Prostate gland (tissue), 2 donors: ENCODE measurements at places on chromosomes 7 and 10. TPM values are rescaled to one million over a fixed set of nuclear protein-coding genes. Genes with fewer than 3 reads are reported as not detected.

GRCh38 chr10:88440541-88440940 is 142.6 kb downstream of the RNLS start:
- no peak overlapping the region for H3K4me3 ChIP-seq
- no peaks in the 10 kb centered on the region for H3K4me1 ChIP-seq
- H3K36me3 ChIP-seq = no peaks in the 10 kb centered on the region
- DNase-seq = no peak

DNA sequence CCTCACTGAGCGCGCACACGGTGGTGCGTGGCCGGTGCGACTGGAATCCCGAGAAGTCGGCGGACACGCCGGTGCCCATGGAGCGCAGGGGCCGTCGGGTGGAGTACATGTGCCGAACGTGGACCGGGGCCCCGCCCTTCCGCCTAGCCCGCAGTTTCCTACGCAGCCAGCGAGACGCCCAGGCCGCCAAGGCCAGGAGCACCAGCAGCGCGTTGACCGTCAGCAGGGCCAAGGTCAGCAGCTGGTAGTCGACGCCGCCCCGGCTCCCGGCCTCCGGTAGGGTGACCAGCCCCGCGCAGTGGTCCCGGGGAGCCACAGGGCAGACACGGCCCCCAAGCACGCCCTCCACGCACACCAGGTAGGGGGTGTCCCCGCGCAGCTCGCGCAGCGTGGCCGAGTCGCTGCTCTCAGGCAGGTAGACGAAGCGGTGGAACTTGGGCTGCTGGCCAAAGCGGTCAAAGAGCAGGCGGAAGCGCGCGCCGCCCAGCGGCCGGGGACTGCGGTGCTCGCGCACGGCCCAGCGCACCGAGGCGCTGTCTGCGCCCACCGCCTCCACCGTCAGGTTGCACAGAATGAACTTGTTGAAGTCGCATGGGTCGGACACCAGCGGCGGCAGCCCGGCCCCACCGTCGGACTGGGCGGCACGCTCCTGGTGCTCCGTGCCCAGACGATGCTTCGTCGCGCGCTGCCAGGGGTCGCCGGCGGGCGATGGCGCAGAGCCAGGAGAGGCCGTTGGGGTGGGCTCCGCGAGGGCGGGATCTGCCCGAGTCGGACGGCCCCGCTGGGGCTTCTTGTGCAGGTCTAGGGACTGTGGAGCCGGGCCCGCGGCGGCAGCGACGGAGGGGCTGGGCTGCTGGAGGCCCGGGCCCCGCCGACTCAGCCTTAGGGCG is 2.2 kb downstream of the TRIL start:
- peak overlapping the region; percentile 36 for H3K4me3 ChIP-seq
- no peaks in the 10 kb centered on the region for H3K27me3 ChIP-seq
- H3K36me3 ChIP-seq = no peaks in the 10 kb centered on the region
- no peak overlapping the region for H3K27ac ChIP-seq

DNA sequence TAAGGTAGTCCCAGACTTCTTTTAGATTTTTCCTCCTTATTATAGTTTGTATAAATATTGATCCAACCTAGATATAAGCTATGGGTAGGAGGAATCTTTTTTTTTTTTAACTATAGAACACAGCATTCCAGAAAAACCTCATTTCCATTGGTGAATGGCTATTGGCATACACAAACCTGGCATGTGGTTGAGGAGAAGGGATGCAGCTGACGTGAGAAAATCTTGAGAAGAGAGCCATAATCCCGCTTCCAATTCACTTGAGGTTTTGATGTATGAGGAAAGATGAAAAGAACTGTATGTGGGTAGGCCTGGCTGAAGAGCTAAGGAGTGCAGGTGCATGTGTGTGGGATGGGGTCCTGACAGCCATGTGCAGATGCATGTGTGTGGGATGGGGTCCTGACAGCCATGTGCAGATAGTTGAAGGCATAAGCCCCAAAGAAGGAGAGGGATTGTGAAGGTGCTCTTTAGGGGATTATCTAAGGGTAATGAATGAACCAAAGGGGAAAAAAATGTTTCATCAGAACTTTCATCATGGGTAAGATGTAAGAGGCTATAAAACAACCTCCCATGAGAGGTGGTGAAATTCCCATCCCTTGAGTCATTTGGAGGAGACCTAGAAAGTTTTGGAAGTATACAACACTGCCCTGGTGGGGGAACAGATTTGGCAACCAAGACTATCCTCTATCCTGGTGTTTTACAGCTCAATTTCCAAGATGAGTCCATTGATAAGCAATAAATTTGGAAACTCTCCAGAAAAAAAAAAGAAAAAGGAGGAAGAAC is 3.8 kb upstream of the PKD2L1 start:
- no peak overlapping the region for H3K4me3 ChIP-seq
- no peak overlapping the region for H3K27ac ChIP-seq
- no peak for DNase-seq
- no peaks in the 10 kb centered on the region for H3K4me1 ChIP-seq
- peaks cover 7% of the 10 kb centered on the region for H3K27me3 ChIP-seq
- H3K36me3 ChIP-seq = no peaks in the 10 kb centered on the region

- H3K4me3 ChIP-seq = peak overlapping the region; percentile 71
- H3K27ac ChIP-seq = peak overlapping the region; percentile 72
- no peaks in the 10 kb centered on the region for H3K27me3 ChIP-seq
- H3K36me3 ChIP-seq = no peaks in the 10 kb centered on the region
- DNase-seq = no peak
- no peaks in the 10 kb centered on the region for H3K4me1 ChIP-seq
Measured at GRCh38 chr7:75637854-75638593, 100.7 kb downstream of the HIP1 start.

- no peak overlapping the region for H3K27ac ChIP-seq
- no peak overlapping the region for H3K4me3 ChIP-seq
- H3K27me3 ChIP-seq = no peaks in the 10 kb centered on the region
- H3K36me3 ChIP-seq = no peaks in the 10 kb centered on the region
- H3K4me1 ChIP-seq = no peaks in the 10 kb centered on the region
Measured at GRCh38 chr7:70494225-70495032, 637.5 kb upstream of the GALNT17 start.

DNA sequence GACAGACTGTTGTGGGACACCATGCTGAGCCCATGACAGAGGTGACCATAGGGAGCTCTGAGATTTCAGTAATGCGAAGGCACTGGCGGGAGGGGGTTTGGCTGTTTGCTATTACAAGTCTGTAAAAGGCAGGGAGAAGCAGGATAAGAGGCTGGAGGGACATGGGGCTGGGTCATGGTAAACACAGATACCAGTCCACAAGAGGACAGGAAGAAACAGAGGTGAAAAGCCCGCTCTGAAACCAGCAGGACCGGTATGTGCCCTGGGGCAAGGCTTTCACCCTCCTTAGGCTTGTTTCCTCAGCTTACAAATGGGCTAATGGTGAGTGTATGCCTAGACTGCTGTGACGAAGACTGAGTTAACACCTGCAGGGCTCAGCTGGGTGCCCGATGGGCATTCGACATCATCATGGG is 34.1 kb downstream of the ANXA11 start:
- no peaks in the 10 kb centered on the region for H3K27me3 ChIP-seq
- peaks cover 35% of the 10 kb centered on the region for H3K4me1 ChIP-seq
- peak; percentile 85 for DNase-seq
- H3K27ac ChIP-seq = peak overlapping the region; percentile 89

- H3K4me3 ChIP-seq = no peak overlapping the region
- H3K36me3 ChIP-seq = no peaks in the 10 kb centered on the region
- no peak for DNase-seq
- no peaks in the 10 kb centered on the region for H3K4me1 ChIP-seq
- H3K27me3 ChIP-seq = peaks cover 5% of the 10 kb centered on the region
Measured at GRCh38 chr10:132891368-132891767, 51.0 kb downstream of the CFAP46 start.

- DNase-seq = no peak
- H3K27me3 ChIP-seq = no peaks in the 10 kb centered on the region
- H3K4me1 ChIP-seq = no peaks in the 10 kb centered on the region
Measured at GRCh38 chr10:117421985-117422384, 46.7 kb upstream of the PDZD8 start.

DNA sequence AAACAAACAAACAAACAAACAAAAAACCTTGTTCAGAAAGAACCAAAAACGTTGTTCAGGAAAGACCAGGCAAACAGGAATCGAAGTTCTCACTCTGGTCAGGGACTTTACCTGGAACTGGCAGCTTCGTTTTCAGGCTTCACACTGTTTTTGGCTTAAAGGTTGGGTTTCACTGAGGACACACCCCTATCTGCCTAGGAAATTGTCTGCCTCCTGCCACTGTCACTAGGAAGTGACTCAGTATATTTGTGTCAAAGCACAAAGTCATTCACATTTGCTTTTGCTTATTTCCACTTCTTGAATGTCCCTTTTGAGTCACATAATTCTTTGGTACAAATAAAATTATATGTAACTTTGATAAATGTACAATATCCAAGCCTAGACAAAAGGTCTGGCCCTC is 37.9 kb downstream of the PNLIPRP3 start:
- DNase-seq = no peak
- no peaks in the 10 kb centered on the region for H3K36me3 ChIP-seq
- H3K4me3 ChIP-seq = no peak overlapping the region
- H3K27ac ChIP-seq = no peak overlapping the region
- no peaks in the 10 kb centered on the region for H3K4me1 ChIP-seq

- H3K36me3 ChIP-seq = no peaks in the 10 kb centered on the region
- no peak for DNase-seq
- H3K27me3 ChIP-seq = no peaks in the 10 kb centered on the region
Measured at GRCh38 chr7:24703296-24703695, 54.0 kb downstream of the GSDME start.

DNA sequence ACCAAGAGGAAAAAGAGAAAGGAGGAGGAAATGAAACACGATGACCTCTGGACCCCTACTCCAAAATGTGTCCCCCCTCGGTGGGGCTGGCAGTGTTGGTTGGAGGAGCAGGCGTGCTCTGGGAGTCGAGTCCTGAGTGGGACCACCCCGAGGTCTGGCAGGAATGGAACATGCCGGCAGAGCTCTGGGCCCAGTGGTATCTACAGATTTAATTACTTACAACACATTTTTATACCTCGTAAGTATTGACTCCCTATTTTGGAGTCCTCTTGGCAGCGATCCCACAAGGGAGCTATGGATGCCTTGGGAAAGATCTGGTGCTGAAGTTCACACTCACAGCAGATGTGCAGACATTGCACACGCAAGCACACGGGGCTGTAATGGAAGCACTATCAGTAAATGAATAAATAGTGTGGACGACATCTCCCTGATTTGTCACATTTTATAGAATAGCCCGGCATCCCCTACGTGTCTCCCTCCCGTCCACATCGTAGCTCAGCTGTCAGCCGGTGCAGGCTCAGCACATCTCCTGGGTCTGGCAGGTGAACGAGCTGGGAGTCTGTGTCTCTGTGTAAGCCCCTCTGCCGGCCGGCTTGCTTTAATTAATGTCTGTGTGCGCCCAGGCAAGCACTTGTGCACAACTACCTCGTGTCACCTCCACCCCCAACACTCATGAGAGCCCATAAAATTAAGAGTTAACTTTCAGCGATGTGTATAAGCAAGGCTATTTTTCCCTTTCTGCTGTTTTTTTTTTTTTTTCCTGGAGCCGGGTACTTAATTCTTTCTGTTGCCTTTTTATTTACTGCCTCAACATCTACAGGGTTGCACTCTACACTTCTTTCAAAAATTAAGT is 603.2 kb downstream of the LRMDA start:
- no peak overlapping the region for H3K4me3 ChIP-seq
- peaks cover 4% of the 10 kb centered on the region for H3K4me1 ChIP-seq
- no peaks in the 10 kb centered on the region for H3K27me3 ChIP-seq
- H3K27ac ChIP-seq = peak overlapping the region; percentile 69
- no peaks in the 10 kb centered on the region for H3K36me3 ChIP-seq

DNA sequence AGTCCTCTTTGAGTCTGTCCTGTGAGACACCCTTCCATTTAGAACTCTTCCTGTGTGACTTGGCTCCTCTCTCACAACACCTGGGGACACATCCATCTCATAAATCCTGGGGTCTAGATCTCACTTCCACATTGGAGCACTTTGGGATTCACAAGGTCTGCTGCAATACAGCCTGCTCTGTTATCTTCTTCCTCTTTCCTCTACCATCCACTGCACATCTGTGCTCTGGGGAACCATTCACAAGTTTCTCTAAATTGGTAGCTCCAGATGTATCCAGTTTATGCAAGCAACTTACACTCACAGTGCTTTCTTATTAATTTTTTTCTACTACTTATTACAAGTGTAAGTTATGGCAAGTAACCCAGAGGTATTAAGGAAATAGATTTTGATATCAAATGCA is 5.5 kb upstream of the FIGNL1 start:
- H3K36me3 ChIP-seq = no peaks in the 10 kb centered on the region
- no peak for DNase-seq
- no peaks in the 10 kb centered on the region for H3K4me1 ChIP-seq
- H3K27ac ChIP-seq = no peak overlapping the region
- H3K27me3 ChIP-seq = no peaks in the 10 kb centered on the region
- H3K4me3 ChIP-seq = no peak overlapping the region

DNA sequence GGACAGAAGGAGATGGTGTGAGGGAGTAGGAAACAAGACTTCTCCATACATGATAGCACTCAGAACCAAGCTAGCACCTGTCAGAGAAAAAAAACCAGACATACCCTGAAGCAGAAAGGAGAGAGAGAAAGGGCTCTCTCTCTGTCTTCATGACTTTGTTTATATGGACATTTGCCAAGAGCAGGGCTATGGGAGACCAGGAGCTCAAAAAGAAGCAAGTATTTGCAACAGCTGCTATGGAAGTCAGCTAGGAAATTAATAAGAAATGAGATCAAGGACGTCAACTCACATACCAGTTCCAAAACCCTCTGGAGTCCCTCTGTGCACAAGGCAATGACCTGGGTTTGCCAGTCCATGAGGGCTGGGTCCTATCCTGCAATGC is 111.6 kb downstream of the SGMS1 start:
- peak overlapping the region; percentile 4 for H3K27ac ChIP-seq
- peaks cover 6% of the 10 kb centered on the region for H3K4me1 ChIP-seq
- H3K27me3 ChIP-seq = no peaks in the 10 kb centered on the region
- H3K4me3 ChIP-seq = no peak overlapping the region

DNA sequence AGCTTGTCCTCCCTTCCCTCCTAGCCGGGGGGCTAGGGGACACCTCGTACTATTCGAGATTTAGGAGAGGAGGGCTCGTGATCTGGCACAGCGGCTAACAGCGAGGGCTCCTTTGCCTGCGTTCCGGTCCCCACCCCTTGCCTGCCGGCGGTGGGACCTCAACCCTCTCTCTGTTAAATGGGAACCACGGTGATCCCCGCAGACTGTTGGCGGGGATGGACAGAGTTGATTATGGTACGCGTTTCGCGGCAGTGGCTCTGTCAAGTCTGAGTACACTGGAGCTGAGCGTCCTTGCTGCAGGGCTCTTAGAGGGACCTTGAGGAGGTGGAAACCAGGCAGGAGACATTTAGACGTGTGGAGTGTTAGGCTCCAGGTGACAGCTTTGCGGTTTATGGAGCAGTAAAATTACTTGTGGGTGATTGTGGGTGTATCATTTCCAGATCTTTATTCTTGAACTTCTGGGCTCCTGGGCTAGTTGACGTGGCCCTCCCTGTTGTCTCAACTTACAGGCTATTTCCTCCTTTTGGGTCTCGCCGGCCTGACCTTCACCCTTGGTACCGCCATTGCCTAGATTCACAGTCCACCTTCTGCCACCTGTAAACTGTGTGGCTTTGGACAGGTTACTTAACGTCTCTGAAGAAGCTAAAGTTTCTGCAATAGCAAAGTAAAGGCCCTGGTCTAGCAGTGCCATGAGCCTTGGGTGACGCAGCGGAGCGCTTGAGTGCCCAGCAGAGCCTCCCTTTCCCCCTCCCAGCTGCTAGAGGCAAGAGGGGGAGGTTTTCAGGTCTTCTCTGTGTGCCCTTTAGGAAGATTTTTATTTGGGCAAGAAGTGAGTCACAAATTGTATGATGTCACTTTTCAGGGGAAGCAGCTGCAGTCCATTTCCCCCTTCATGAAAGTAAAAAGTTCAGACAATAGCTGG is 739 bp downstream of the CASP7 start:
- peak; percentile 33 for DNase-seq
- H3K27me3 ChIP-seq = no peaks in the 10 kb centered on the region
- no peaks in the 10 kb centered on the region for H3K4me1 ChIP-seq
- peak overlapping the region; percentile 88 for H3K4me3 ChIP-seq

Gene GALNT17
- total RNA-seq = 58.1 TPM

Gene TRRAP
- total RNA-seq = 87.4 TPM

Gene FAM241B
- total RNA-seq = 6.8 TPM

Gene CFAP58
- 0.05 TPM for total RNA-seq

Gene UNCX
- not detected for total RNA-seq
